ENCODE measurements at places on chromosomes 5 and 9.

GRCh38 chr9:137385061-137385655 lies 37.8 kb downstream of the EXD3 start:
- no peak for DNase-seq

GRCh38 chr9:97773091-97773490 lies 76.0 kb upstream of the XPA start:
- DNase-seq: no peak

- no peak for DNase-seq
Observed at GRCh38 chr5:96896276-96896675, 20.0 kb downstream of the ERAP2 start.

DNA sequence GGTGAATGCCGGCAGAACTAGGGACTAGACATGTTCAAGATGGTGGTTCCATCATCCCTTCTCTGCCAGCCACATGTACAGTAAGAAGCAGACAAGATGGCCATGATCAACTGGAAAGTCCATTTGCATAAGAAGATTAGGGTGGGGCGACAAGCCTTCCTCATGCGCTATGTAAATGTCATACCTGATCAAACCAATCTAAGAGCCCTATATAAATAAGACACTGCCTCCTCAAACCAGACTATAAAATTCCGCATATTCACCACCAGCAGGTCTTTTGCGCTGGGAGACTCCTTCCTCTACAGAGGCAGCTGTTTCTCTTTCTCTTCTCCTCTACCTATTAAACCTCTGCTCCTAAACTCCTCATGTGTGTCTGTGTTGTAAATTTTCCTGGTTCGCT lies 53.8 kb downstream of the TIMD4 start:
- no peak for DNase-seq

- DNase-seq: no peak
Observed at GRCh38 chr9:130984521-130984920, 24.5 kb upstream of the LAMC3 start.

DNA sequence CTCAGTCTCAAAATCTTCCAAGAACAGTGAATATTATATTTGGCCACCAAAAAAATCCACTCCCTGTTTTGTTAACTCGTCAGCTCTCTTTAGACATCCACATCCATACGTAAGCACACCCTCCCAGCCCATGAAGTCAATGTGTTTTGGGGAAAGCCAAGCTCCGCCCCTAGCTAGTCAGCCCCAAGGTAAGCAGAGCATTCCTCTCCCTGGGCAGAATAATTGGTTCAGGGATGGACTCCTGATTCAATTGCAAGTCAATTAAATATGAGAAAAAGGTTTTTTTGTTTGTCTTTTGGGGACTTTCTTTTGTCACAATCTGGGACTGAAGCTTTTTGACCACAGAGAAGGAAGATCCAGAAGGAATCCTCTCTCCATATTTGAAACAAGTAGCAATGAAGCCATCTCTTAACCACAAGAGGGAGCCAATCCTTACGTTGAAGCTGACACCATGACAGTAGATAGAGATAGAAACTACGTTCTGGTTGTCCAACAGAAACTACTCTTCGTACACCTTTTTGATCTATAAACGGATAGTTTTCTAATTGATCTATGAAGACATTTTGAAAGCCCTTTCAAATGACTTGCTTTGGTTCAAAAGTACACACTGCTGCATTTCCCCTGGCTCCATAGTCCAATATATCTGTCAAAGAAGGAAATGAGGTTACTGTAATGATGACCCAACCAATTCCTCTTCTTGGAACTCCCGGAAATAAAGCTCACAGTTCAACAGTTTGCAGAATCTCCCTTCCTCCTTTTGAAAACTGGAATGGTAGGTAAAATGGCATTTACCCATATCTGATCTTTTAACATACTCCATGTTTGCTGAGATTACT lies 166.4 kb downstream of the TLE1 start:
- no peak for DNase-seq

GRCh38 chr5:65394087-65394486 lies 87.6 kb downstream of the ADAMTS6 start:
- DNase-seq: peak; percentile 42

DNA sequence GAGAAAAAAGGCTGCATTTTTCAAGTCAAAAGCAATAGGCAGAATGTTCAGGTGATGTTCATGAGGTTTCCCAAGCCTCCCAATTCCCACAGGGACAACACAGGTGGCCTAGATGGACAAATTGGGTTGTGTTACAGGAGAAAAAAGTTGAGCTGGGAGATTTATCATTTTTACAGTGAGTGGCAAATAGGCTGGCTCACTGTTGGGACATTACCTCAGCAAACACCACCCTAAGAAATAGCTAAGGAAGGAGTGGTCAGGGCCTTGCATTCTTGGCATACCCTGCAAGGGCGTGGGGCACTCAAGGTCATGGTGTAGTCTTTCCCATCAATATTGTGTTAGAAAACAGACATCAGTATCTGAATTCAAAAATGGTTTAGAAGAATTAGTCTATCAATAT lies 23.3 kb upstream of the CPLANE1 start:
- peak; percentile 79 for DNase-seq

GRCh38 chr5:8322484-8322883 lies 453.5 kb downstream of the MTRR start:
- DNase-seq: no peak

DNA sequence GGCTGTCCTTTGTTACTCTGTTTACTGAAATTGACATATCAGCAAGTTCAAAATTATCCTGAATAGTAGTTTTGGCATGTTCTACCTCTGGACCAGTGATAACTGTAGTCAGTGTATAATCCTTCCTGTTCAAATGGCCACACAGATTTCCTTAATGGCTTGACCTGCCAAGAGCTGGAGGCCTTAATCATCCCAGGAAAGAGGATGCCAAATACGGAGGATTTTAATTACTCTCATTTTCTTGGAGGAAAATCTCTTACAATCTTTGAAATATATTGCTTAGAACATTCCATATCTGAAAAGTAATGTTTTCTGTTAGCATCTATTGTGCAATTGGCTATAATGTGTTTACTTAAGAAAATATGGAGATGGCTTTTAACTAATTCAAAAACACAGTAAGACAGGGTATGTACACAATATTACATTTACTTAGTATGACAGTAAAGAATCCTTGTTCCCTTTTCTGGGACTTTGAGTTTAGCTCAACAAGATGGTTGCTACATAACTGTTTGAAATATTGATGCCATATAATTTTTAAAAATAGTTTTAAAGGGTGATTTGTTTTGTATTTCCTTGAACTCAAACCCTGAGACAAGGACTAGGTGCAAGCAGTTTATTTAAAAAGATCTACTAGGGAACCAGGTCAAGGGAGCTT lies 68.9 kb upstream of the SELENOP start:
- DNase-seq: no peak

- DNase-seq: no peak
Observed at GRCh38 chr9:72880821-72881220, 72.0 kb downstream of the ALDH1A1 start.

- DNase-seq: no peak
Observed at GRCh38 chr9:104092875-104093600, 1.1 kb upstream of the SMC2 start.

GRCh38 chr9:80085668-80086067 lies 513.9 kb downstream of the TLE4 start:
- no peak for DNase-seq

DNA sequence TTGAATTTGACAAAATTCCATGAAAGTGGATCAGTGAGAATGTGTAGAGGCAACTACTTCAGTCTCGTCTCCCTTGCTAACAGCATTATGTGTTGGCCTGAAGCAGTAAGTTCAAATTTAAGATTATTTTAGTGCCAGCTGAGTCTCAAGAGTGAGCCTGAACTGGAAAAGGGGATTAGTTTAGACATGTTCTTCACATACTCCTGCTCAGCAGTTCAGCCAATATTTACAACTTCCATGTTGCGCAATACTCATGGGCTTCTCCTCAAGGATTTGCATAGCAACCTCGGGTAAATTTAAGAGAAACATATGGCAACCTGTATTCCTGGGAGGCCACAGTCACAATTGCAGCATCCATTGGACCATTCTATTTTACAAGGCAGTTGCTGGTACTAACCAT lies 553.8 kb downstream of the PTPRD start:
- DNase-seq: no peak

DNA sequence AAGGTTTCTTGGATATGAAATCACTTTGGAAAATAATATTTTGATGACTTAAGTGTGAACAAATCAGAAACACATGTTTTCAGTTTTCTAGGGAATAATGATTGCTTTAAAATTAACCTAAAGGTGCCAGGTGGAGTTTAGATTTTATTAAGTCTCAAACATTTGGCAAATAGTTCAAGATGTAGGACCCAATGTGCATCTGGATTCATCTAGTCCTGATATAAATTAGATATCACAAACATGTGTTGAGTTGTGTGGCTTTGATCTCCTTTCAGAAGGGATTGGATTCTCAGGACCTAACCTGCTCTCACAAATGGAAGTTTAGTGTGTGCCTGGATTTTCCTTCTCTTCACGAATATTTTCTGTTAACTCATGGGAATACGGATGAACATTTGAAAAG lies 291.4 kb upstream of the ISL1 start:
- no peak for DNase-seq

Data from upper lobe of right lung (tissue), 1 donor.